ENCODE measurements at places on chromosomes 2 and 18.

DNA sequence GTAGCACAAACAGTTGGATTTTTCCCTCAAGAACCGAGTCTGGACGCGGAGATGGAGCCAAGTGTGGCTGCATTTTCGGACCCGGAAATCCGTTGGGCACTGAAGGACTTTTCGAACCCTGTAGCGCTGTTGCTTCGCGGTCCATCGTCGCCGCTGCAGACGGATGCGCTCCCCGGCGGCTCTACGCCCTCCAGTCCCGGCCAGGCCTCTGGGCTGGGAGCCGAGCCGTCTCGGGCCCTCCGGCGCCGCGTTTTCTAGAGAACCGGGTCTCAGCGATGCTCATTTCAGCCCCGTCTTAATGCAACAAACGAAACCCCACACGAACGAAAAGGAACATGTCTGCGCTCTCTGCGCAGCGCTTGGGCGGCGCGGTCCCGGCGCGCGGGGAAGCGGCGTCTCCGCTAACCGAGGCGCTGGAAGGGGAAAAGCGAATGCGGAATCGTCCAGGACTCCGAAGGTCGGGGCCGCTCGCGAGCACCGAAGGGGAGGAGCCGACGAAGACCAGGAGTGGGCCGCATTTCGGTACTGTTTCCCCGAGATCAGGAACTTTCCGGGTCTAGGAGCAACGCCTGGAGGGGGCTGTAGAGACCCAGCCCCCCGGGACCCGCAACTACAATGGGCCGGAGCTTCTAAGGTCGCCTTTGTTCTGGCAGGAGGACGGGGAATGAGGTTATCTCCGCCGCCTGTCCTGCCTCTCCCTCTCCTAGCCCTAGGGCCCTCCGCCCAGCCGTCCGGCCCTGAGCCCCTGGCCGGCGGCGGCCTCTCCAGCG, 3.2 kb downstream of the EMX1 start:
- DNase-seq, result no peak

DNA sequence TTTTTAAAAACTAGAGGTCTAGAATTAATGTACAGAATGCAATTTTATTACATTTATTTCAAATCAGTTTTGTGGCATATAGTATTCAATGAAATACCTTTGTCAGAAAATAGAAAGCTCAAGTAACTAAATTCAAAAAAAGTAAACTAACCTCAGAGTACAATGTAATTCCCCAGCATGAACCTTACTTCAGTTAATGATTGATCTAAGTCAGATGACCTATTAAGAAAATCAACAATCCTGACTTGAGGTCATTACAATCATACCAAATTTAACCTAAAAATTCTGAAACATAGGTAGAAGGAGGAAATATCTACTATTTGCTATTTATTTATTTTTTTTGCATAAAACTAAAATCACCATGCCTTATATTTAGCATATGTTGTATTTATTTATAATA, 142.9 kb downstream of the CCDC102B start:
- no peak for DNase-seq

GRCh38 chr18:76450452-76451395, 44.3 kb downstream of the ZNF516 start:
- DNase-seq, result peak; percentile 53

DNA sequence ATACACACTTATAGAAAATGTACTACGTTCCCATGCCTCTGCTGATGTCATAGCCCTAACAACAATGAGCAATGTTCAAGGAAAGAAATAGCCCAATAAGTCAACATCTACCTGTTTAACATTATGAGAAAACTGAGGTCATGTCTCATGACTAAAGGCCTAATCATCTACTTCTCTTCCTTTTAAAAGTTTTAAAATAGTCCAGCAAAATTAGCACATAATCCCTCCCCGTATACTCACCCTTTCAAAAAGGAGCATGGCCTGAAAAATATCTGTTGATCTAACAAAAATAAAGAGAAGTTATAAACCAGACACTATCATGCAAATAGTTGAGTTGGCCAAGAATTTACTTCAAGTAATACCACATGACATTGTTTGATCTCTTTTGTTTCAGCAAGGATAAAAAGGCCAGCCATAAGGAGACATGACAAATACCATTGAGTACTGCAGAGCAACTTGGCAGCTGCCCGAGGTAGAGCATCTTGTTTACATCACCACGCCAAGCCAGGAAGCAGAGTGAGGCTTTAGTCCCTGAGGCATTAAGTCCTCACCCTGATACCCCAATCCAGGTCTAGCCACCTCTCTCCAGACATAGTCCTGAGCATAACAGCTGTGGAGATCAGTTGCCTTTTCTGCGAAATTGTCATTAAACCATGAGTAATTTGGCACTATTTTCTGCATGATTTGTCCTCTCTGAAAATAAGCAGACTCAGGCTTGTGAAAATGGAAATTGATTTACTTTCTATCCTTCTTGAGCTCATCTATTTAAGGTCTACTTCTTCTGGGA, 137.4 kb upstream of the ETAA1 start:
- peak; percentile 92 for DNase-seq

DNA sequence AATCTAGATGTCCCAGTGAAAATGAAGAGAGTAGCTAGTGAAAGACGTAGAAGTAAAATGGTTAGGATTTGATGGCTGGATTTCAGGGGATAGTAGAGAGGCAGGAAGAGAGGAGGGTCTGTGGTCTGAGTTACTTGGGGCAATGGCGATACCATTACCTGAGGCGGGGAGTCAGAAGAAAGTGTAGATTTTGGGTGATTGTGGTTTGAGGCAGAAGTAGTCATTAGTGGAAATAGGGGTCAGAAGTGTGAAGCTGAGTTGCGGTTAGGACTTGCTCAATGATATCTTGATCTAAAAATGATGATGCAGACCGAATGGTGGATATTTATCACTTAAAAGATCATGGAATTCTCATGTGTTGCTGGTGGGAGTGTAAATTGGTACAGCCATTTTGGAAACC, 41.0 kb downstream of the CEP192 start:
- no peak for DNase-seq

DNA sequence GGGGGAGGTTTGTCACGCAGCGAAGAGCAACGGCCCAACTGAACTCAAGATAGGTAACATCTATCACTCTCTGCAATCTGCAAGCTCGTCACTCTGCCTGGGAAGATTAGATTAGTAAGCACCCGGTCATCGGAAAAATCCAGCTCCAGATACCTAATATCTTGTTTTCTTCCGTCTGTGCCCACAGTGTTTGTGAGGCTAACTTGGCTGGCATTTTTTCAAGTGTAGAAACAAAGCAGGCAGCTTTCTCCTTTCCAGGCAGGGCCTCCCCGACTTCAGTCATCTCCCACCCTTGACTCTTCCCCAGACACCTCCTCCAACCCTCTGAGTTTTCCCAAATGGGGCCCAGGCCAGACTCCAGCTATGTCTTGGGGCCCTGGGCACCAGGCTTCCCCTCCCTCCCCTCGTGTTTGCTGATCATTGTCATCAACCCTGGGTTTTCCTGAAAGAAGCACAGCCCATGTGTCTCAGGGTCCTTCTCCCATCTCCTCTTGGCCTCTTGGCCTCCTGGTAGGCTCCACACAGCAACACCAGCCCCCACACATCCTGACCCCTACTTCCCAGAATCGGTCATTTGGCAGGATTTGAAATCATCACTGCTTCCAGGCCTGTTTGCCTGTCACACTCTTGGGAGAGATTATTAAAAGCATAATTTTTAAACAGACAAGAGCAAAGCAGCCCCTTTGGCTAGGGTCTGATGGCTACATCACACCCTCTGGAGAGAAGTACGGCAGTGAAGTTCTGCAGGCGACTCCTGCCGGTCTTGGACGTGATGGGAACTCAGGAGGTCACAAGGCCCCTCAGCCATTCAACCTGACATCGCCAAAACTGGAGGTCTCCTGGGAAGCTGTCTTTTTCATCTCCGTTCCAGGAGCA, 144.9 kb upstream of the ID2 start:
- no peak for DNase-seq

GRCh38 chr2:122266636-122267035, 511.2 kb downstream of the TSN start:
- DNase-seq, result no peak

DNA sequence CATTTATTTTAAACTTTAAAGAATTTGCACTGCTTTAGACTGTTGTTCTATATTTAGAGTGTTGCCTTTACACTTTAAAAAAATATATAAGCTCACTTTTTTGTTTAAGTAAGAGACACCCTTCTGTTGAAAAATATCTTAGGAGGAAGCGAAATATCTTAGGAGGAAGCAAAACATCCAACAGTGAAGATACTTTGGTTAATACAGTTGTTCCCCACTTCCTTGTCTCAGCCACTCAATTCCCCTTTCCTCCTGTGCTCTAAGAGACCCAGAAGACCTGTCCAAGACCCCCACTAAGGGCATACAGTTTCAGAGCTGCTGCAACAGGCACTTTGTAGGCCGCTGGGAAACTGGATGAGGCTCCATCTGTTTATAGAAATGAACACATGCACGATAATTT, 5.7 kb downstream of the SERPINB8 start:
- DNase-seq, result no peak

- DNase-seq, result no peak
Observed at GRCh38 chr2:133605011-133605765, 36.9 kb upstream of the NCKAP5 start.

- DNase-seq, result no peak
Observed at GRCh38 chr2:152609699-152610098, 107.6 kb downstream of the PRPF40A start.

DNA sequence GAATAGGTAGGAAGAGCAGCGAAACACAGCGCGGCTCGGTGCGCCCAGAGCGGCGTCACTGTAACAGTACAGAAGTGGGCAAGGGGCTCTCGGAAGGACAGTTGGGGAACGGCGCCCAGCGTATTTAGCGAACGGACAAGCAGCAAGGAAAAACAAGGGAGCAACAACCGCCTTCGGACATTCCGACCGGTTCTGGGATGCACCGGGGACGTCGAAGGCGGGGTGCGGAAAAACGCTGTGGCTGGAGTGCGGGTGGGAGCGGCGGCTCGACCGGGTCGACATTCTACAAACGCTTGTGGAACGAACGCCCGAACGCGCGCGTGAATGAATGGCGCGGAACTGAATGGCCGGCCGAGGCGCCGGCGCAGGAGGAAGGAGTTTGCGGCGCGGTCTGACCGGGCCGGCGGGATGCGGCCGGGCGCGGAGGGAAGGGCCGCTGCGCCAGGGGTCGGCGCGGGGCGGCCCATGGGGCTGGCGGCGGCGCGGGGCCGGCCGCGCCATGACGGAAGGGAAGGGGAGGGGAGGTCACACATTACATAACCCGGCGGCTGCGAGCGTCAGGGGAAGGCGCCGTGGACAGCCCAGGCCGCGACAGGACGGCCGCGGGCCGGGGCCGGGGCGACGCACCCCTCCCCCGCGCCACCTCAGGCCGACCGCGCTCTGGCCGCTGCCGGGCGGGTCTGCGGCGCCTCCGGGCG, 605 bp downstream of the REV1 start:
- DNase-seq, result peak; percentile 45

GRCh38 chr2:100233061-100233460, 89.2 kb downstream of the LONRF2 start:
- DNase-seq, result no peak

DNA sequence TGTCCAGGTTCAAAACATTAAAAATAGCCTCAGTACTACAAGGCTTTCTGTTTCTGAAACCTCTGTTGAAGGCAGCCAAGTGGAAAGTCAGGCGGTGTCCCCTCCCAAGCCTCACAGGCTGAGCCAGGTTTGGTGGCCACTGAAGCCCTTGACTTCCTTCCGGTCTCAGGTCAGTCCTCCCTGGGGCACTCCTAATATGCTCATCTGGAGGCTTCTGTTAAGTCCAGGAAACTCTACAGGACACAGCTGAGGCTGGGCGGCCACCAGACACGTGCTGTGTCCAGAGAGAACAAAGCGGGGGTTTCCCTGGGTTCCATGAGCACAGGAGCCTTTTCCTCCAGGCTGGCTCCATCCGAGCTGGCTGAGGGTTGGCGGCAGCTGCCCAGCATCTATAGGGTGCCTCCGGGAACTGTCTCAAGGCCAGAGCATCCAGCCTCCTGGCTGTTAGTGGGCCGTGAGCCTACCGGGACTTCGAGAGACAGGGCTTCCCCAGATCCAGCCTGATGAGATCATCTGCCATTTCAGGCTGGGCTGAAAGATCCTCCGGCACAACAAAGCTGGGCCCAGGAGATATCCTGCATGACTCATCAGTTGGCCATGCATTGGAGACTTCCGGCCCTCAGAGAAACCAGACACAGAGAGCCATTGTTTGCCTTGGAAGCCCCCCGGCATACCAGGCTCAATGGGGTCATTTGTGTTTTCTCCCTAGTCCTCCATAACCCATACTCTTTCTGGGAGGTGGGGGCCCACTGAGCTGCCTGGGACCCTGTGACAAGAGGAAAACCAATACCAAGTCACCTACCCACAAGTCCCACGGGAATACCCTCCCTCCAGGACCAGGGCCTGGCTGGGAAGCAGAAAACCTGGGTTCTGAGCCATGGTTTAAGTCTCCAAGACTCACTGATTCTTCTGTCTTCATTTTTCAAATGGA, 71.7 kb downstream of the HS1BP3 start:
- DNase-seq, result peak; percentile 97

DNA sequence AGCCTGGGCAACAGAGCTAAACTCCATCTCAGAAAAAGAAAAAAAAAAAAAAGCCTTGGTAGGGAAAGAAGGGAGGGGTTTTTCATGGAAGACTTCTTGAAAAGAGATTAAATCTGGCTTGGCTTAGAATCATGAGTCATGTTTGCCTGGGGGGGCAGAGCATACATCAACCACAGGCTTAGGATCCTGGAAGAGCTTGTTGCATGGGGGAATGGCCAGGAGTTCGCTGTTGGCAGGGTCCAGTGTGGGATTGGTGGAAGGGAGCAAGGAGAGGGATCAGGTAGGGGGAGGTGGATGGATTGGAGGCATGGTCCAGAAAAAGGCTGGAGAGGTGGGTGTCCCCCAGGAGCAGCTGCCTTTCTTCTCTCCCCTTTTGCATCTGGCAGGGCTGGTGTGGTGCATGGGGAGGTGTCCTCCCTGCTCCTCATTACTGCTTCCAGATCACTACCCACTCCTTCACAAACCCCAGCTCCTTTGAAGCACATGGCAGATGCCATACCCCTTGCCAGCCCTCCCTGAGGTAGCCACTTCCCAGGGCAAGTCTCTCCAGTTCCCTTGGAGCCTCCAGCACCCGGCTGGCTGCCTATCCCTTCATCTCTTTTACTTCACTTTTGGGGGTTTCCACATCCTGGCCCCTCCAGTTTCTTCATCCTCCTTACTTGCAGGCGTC, 2.5 kb downstream of the ARMC9 start:
- peak; percentile 70 for DNase-seq

GRCh38 chr2:130391872-130392670, 36.2 kb downstream of the PTPN18 start:
- no peak for DNase-seq

GRCh38 chr2:26691881-26692278, 642 bp upstream of the KCNK3 start:
- DNase-seq, result no peak

- no peak for DNase-seq
Observed at GRCh38 chr2:38474715-38475566, 97.9 kb upstream of the ATL2 start.

DNA sequence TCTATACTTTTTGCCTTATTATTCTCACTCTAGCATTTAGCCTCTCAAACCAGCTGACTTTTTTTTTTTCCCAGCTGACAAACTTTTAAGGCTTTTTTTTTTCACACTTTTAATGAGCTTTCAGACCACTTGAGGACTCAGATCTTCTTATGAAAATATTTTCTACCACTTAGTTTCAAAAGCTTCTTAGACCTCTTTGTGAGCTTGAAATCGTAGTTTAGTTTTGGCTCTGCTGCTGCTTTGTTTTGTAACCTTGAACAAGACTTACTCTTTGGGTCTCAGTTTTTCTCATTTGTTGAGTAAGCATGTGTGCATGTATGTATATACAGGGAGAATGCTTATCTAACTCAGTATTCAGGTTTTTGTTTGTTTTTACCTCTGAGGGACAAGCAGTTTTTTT, 3.5 kb downstream of the NBEAL1 start:
- peak; percentile 20 for DNase-seq
